Stomach (tissue), 19 donors: ENCODE measurements at places on chromosomes 5 and 9.
A peak's percentile ranks its signal among the peaks of the same experiment; 100 is the strongest.

DNA sequence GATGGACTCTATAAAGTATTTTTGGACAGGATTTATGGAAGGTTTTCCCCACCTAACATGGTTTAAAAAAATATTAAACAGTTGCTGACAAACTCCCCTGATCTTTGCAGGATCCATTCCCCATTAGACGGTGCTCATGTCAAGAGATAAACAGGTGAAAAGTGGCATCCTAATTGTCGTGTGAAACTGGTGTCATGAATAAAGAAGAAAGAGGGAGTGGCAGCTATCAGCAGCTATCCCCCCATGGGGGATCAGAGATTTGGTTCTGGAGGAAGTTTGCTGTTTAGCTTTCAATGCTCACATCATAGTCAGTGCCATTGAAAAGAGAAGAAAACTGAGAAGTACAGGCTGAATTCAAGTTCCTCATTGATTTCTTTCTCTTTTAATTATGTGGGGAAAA is 329.3 kb upstream of the BRINP1 start:
- no peak for DNase-seq

- no peak for DNase-seq
Observed at GRCh38 chr5:177232761-177233160, 70.8 kb downstream of the RAB24 start.

DNA sequence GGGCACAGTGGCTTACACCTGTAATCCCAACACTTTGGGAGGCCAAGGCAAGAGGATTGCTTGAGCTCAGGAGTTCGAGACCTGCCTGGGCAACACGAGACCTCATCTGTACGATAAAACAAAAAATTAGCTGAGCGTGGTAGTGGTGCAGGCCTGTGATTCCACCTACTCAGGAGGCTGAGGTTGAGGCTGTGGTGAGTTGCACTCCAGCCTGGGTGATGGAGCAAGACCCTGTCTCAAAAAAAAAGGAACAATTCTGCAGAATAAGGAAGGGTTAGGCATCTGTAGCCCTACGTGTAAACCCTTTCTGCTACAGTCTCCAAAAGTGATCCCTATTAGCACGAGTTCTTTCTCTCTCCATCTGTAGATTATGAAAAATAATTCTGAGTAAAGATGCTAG is 19.9 kb downstream of the CDC26 start:
- DNase-seq: no peak

- no peak for DNase-seq
Observed at GRCh38 chr9:94921656-94922055, 195.2 kb downstream of the AOPEP start.

GRCh38 chr5:25955337-25955736 is 1083.0 kb downstream of the CDH9 start:
- DNase-seq: no peak

GRCh38 chr5:79284846-79285245 is 48.9 kb downstream of the JMY start:
- DNase-seq: no peak

GRCh38 chr9:95880021-95880690 is 4.7 kb downstream of the ERCC6L2 start:
- DNase-seq: no peak

DNA sequence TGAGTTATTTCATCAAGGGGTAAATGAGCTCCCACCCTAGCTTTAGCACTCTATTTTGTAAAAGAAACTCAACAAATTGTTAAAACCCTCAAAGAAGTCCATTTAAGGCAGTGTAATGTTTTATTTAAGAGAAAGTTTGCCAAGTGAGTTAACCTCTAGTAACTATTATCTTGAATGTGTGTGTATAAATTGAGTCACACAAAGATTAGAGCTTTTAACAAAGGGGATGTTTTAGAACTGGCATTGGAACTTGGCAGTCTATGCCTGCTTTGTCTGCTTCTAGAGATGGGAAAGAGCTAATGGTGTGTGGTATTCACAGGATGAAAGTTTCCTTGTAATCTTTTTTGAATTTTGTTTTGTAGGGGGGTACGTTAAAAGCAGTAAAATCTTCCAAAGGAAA is 33.2 kb downstream of the KDM3B start:
- DNase-seq: peak; percentile 37

GRCh38 chr5:178209334-178210072 is 5.2 kb downstream of the HNRNPAB start:
- DNase-seq: no peak

DNA sequence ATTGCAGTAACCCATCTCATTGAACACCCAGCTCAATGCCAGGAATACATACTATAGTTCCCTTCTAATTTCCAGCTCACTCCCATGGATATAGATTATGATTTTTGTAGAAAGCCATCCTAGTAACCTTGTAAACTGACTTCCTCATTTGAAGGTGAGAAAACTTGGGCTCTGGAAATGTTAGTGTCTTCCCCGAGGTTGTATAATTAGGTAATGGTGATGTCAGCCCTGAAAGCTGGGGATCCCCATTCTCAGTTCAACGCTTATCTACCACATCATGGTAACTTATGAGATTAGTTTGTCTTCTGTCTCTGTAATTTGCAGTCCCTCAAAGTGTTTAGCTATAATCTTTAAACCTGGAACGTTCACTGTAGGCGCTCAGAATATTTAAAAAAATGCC is 34.6 kb upstream of the PTCH1 start:
- no peak for DNase-seq

- DNase-seq: no peak
Observed at GRCh38 chr5:169226895-169227294, 74.0 kb downstream of the SLIT3 start.

- no peak for DNase-seq
Observed at GRCh38 chr5:169410996-169411783, 110.3 kb upstream of the SLIT3 start.

DNA sequence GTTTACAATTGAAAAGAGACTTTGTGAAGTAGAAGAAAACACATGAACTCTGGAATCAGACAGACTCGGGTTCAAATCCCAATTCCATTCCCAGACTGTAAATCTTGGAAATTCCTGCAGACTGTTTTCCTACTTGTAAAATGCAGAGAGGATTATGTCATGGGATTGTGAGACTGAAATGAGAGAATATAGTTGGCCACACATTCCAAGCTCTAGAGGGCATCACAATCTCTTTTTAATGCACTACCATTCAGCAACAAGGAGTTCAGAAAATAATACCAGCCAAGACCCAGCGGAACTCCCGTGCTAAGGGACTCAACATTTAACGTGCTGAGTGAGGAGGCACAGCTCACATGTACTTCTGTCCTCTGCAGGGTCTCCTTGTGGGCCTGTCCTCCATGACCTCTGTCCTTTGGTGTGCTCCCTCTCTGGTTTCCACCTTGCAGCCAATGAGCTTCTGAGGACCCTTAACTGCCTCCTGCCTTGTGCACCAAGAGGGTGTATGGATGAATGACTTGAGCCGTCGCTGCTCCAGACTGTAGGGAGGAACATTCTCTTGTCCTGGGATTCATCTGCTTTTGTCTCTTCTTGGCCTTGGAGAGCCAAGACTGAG is 263.5 kb downstream of the NTRK2 start:
- DNase-seq: peak; percentile 24

GRCh38 chr9:111866976-111867375 is 29.6 kb upstream of the UGCG start:
- no peak for DNase-seq

- DNase-seq: no peak
Observed at GRCh38 chr9:108062680-108063079, 573.1 kb upstream of the KLF4 start.

GRCh38 chr5:139148306-139148705 is 49.9 kb downstream of the SIL1 start:
- peak; percentile 82 for DNase-seq

GRCh38 chr5:168131519-168131918 is 159.9 kb upstream of the WWC1 start:
- DNase-seq: no peak

- DNase-seq: no peak
Observed at GRCh38 chr5:151885138-151885908, 39.3 kb downstream of the GLRA1 start.

- DNase-seq: no peak
Observed at GRCh38 chr9:20302197-20302596, 320.1 kb downstream of the MLLT3 start.

GRCh38 chr9:116360989-116361388 is 207.4 kb downstream of the PAPPA start:
- no peak for DNase-seq

DNA sequence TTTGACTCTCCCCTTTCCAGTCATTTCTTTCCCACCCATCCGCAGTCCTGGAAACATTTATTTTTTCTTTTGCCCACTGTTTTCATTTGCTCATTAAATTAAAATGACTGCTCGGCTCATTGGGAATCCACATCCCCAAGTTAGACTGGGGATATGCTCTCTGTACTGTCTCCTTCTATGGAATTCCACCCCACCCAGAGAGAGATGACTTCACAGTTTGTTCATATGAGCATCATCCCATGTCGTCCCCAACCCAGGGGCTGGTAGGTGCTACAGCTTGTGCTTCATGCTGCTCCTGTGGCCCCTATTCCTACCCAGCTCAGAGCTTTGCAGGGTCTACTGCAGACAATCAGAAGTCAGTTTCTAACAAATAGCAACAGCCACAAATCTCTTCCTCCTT is 16.5 kb upstream of the RARS1 start:
- no peak for DNase-seq

- no peak for DNase-seq
Observed at GRCh38 chr9:130914417-130915095, 17.9 kb upstream of the QRFP start.

- DNase-seq: no peak
Observed at GRCh38 chr5:19169426-19169825, 818.6 kb downstream of the CDH18 start.

DNA sequence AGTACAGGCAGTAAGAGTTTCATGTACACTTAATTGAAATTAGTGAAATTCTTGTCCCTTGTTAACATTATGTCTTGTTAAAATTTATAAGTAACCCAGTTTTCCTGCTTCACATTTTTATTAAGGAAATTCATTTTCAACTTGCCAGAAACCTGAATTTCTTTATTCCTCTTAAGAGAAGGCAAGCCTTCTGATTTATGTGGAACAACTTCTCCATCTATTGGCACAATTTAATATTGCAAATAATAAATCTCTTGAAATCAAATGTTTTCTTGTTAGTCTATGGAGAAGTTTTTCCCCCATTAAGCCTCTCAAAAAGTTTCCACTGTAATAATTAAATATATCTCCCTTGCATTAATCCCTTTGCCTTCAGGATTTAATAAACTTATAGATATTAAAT is 33.8 kb upstream of the ACO1 start:
- DNase-seq: peak; percentile 34

DNA sequence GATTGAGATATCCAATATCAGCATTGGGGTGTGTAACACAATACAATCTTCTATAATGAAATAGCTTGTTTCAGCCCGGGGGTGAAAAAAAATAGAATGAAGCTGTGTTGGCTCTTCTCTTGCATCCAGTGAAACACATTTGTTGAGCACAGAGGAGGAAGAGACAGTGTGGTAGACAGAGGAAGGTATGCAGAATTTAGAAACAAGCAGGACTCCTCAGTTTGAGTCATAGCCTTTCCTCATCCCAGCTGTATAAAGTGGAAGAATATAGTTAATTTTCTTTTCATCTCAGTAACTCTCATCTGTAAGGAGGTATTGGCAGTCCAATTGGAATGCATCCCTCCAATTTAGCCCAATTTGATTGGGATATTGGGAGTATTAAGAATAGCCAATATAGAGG is 302.2 kb upstream of the VLDLR start:
- no peak for DNase-seq
